ENCODE measurements at places on chromosomes 7 and 10.

DNA sequence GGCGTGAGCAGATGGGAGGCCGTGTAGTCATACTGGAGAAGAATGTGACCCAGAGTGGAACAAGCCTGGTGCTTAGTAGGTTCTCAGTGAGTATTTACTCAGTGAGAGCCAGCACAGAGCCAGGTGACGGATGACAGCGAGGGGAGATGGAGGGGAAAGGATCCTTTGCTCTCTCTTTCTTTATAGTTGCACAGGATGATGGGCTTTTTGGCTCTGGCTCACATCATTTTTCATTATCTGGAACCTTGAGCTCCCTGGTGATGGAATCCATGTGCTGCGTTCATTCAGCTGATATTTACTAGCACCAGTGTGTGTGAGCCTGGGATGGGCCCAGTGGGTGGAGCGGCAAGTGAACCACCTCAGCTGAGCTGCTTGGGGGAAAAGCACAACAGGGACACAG, 17.2 kb downstream of the BTBD16 start:
- DNase-seq = no peak

- DNase-seq = no peak
Measured at GRCh38 chr10:5449823-5450222, 37.5 kb downstream of the NET1 start.

- no peak for DNase-seq
Measured at GRCh38 chr10:44311563-44312051, 73.3 kb downstream of the CXCL12 start.

DNA sequence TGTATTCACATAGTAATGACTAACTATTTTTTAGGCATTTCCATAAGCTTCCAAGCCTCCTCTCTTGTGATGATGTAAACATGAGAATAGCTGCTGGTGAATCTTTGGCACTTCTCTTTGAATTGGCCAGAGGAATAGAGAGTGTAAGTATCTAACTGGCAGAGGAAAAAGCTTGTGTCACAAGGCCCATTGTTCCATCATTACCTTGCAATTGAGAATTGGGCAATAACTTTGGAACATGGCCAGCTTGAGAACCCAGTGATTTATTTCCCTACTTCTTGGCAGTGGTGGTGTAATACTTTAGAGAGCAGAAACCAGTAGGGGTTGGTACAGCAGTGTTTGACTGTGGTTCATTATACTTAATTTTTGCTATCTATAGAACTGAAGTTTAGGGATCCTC, 12.0 kb downstream of the IFRD1 start:
- DNase-seq = peak; percentile 57

- DNase-seq = no peak
Measured at GRCh38 chr10:132920101-132920925, 22.1 kb downstream of the CFAP46 start.

- DNase-seq = no peak
Measured at GRCh38 chr10:46528675-46529615, 27.5 kb downstream of the GPRIN2 start.

DNA sequence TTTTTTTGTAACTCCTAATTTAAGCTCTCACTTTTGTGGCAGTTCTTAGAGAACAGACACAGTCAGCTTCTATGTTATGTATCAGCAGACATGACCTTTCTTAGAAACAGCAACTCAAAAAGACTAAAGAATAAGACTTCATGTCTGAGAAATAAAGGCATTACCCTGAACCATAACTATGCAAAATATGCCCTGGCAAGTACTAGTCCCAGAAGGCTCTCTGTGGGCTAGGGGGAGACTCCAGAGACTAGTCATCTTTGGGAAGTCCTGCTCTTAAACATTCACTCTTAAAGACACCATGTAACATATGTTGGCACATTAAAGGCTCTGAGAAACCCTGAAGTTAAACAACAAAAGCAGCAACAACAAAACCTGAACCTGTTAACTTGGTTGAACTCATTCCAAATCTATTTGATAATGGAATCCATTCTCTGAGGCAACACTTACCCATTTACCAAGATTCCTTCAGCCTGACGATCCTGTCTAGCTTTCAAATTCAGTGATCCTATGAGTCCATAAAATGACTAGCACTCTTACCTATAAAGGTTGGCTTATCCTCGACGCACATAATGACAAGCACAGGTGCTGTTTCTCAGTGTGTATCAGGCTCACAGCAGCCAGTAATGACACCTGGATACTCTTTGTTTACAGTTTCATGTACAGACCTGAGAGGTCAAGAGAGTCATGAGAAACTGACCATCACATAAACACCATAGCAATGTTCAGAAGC, 62.3 kb downstream of the OSBPL3 start:
- DNase-seq = peak; percentile 53

GRCh38 chr10:118571123-118571522, 24.3 kb downstream of the PRLHR start:
- no peak for DNase-seq

- no peak for DNase-seq
Measured at GRCh38 chr10:130781206-130781605, 530.3 kb downstream of the TCERG1L start.

DNA sequence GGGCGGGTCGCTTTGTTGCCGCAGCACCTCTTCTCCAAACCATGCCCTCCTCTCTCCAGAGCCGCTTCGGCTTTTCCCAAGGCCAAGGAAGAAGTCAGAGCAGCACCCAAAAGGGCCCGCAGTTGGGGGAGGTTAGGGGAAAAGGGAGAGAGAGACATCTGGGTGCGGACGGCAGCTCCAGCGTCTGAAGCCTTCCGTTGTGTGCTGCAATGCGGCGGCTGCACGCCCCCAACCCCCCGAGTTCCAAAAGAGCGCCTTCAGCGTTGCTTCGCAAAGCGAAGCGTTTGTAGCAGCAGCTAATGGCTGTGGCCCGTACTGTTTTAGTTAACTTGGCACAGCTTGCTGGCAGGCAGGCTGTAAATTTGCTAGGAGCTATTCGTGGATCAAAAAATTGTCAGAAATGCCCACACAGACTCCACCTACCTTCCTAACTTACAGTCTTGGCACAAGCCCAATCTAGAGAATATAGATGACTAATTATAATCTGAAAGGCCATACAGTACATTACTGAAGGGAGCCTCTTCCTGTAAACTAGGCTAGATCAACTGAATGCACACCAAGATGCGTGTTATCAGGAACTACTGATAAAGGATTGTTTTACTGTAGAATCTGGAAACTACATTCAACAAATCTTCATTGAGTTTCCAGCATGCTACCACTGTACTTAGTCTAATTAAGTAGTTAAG, 1.1 kb upstream of the KBTBD2 start:
- DNase-seq = no peak

- DNase-seq = no peak
Measured at GRCh38 chr7:73830681-73831583, at the start of gene CLDN4. Gene CLDN4 (plus strand): TSS chr7:73830996. CDS start chr7:73831202, 206 bp downstream.

DNA sequence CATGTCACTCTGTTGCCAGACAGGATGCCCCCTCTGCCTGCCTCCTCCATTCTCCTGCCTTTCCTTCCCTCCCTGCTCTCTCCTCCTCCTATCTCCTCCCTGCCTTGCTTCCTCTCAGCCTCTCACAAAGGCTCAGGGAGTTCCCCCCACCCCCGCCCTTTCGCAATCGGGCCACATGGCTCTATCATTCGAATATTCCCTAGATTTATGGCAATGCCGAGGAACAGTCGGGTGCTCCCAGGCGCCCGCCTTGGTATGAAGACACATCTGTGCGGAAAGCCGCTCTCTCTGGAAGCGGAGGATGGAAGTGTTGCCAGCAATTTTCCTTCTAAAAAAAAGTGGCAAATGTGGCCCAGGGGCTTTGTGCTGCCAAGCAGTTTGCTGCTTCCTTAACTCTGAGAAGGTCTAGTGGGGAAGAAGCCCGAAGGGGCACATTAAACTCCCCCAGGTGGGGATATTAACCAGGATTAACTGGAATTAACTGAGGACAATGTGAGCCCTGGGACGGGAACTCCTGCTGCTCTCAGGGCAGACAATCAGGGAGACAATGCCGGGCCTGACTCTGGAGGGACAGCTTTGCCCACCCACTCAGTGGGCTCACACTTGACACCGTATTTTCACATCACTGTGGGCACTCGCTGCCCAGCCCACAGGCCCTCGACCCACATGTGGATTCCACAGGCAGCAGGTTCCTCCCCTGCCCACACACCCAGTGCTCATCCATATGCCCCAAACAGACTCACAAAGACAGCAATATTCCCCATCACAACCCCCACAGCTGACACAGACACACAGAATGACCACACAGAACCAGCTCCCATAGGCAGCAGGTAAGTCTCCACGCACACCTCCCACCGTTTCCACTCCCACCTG, 88.4 kb upstream of the SMNDC1 start:
- peak; percentile 88 for DNase-seq

- DNase-seq = peak; percentile 53
Measured at GRCh38 chr7:33195264-33195663, 65.9 kb downstream of the BBS9 start.

DNA sequence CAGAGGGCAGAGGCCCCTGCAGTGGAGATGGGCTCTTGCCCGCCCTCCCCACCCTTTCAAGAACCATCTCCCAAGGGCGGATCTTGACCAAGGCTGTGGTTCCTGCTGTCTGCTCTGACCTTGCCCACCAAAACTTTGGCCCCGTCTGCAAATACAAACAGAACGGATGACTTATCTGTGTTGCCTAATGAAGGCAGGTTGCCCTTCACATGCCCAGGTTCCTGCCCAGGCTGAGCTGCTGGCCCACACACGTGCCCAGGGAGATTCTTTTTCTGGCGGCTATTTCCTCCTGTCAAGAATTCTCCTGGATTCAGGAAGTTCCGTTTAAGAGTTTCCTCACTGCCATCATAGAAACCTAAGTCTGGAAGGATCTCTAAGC, 78.3 kb downstream of the PROSER2 start:
- DNase-seq = no peak

GRCh38 chr7:81195033-81195432, 276.2 kb upstream of the SEMA3C start:
- DNase-seq = no peak

DNA sequence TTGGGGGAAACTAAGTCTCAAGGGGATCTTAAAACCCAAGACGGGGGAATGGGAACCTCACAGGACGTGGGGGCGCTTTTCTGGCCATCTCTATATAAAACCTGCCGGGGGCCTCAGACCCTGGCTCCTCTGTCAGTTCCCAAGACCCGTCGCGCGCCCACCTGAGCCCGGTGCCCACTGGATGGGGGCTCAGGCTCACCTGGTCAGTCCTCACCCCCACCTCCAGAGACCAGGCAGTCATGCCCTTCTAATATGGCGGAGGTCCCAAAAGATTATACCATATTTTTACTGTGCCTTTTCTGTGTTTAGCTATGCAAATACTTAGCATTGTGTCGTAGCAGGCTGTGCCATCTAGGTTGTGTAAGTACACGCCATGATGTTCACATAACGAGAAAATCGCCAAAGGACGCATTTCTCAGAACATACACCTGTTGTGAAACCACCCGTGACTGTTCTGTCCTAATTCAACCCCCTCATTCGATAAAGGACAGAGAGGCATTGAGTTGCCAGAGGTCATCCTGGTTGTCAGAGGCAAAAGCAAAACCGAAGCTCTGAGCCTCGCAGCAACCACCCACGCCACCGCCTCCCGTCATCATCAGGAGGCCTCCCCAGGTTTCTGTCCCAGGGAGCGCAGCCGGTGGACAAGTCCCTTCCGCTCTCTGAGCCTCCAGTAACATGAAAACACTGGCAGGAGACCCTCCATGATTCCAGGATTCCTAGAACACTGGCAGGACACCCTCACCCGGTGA, 28.9 kb downstream of the OAT start:
- no peak for DNase-seq

- DNase-seq = no peak
Measured at GRCh38 chr7:158487631-158488151, 99.9 kb downstream of the PTPRN2 start.

DNA sequence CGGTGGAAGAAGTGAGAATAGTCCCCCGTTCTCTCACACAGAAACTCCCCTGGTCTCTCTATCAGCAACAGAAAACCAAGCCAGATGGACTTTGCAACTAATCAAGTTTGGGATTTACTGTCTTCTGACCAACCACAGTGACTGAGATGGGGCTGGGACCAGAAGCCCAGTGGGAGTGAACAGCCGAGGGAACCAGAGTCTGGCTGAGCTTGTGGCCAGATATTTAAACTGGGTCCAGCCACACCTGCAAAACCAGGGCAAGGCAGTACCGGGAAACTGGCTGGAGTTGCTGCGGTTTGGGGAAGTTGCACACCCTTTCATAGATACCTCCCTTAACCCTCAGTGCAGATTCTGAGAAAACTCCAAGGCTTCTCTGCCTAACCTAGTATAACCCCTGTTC, 6.0 kb downstream of the GSTK1 start:
- DNase-seq = no peak

GRCh38 chr7:125098377-125098970, 168.8 kb upstream of the POT1 start:
- no peak for DNase-seq

- DNase-seq = no peak
Measured at GRCh38 chr7:74149603-74150002, 24.6 kb upstream of the EIF4H start.

- no peak for DNase-seq
Measured at GRCh38 chr7:151202836-151203235, 7.5 kb downstream of the H2BK1 start.

DNA sequence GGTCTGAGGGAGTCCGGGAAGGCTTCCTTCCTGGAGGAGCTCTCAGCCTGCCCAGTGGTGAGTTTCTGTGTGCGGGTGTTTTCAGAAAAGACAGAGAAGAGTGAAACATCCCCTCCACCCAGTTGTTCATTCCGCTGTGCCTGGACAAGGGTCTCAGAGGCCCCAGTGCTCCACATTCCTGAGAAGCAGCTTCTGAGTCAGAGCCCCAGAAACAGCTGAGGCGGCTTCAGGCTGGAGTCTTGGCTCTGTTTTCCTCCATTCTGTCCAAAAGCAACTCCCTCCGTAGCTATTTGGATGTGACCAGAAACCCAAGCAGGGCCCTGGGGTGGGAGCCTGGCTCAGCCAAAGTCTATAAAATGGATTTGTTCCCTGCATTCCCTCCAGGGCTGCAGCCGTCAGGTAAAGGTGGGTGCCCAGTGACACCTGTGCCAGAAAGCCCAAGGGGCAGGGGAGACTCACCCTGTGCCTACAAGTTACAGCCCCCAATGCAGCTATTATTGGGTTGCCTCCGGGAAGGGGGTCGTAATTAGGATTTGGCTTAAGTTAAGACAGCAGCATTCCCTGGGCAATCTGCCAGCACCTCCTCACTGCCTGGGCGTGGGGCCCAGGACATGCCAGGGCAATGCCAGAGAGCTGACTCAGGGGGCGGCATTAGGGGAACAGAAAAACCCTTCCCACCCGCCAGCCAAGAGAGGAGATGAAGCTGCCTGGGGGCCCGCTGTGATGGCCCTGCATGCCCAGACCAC, 13.1 kb upstream of the CAMK2G start:
- peak; percentile 74 for DNase-seq

GRCh38 chr7:81549484-81550016, 220.3 kb downstream of the HGF start:
- no peak for DNase-seq

DNA sequence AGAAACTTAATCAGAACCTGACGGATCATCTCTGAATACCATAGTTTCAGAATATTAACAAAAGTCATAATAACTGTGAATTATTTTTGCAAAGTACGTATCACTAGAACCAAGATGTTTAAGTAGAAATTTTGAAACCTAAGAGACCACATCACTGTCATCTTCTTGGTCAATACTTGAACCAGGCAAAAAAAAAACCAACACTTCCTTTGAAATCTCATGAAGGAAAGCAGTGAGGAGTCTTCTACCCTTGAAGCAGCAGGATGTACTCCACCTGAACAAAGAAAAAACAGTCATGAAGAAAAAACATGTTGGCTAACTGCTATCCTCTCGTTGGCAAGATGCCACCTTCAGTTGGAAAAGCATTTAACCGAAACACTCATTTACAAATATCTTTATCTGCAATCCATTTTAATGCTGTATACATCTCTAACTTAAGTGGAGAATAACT, 82.4 kb downstream of the SRPK2 start:
- no peak for DNase-seq

Data from GM04504 (cell line).